Astrocyte of the cerebellum (primary cell): ENCODE measurements at places on chromosomes 3 and 15.

GRCh38 chr3:131690800-131691199, 188.0 kb upstream of the MRPL3 start:
- no peak for DNase-seq

- no peak for DNase-seq
These were observed 844.7 kb downstream of the MCTP2 start for GRCh38 chr15:95075792-95076677.

DNA sequence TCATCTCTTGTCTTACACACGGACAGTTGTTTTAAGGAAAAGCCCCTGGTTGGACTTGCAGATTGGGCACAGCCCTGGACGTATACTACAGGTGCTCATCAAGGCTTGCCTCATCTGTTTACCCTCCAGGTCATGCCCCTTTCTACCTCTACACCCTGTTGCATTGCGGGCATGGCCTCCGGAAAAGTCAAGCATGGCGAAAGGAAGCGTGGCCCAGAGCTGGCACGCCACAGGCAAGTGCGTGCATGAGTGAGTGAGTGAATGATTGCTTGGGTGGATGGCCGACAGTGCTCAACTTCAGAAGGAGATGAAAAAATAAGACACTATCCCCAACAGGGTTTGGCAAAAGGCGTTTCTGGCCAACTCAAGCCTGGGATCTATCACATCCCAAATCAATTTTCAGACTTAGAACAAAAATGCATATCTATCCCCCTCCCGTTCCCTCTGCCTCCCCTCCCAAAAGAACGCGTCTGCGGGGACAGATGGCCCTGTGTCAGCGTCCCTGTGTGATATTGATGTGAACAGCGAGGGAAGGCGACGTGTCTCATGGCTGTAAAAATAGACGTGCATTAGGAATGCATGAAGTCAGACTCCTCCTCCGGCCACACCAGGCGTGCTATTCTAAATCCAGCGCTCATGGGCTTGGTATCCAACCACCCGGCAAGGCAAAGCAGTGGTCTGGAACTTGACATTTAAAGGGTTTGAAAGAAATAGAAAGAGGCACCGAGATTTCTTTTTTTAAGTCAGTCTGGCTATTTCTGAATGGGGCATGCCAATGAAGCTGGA, 96.0 kb downstream of the RPLP1 start:
- DNase-seq = no peak

DNA sequence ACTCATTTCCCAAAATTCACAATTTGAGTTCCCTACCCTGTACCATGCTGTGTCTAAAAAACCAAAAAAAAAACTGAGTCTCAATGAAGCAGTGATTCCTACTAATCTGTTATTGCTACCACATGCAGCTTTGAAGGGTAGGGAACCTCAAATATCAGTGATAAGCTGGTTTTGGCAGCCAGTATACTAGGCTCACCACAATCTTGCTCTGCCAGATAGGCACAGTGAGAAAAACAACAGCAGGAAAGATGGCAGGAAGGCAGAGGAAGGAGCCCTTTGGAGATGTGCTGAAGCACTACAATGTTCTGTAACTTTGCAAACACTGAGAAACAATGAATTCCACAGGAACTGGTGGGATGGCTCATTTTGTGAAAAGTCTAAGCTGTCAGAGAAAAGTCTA, 96.9 kb upstream of the UBP1 start:
- no peak for DNase-seq

DNA sequence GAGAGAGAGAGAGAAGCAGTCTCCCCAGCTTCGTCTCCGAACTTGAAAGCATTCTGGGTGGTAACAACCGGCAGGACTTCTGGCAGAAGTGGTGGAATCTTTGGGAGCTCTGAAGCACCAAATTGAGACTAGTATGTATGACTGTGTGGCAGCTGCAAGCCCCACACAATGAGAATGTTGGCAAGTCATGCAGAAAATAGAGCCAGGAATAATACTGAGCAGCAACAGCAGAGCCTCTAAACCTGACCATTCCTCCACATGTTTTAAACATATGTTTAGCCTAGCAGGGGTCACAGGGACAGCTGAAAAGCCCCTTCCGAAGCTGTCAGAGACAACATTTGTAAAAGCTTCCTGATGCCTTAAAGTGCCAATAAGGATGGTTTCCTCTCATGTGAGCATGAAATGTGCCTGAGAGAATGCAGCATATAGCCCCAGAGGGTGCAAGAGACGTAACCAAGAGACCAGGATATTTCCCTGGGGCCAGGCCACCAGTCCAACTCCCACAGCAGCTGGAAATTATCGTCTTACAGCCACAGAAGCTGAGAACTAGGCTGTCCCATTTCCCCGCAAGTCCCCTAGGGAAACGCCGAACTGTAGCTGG, 178.6 kb upstream of the CCDC54 start:
- peak; percentile 91 for DNase-seq

GRCh38 chr3:9404680-9405079, 7.3 kb downstream of the SETD5 start:
- no peak for DNase-seq

DNA sequence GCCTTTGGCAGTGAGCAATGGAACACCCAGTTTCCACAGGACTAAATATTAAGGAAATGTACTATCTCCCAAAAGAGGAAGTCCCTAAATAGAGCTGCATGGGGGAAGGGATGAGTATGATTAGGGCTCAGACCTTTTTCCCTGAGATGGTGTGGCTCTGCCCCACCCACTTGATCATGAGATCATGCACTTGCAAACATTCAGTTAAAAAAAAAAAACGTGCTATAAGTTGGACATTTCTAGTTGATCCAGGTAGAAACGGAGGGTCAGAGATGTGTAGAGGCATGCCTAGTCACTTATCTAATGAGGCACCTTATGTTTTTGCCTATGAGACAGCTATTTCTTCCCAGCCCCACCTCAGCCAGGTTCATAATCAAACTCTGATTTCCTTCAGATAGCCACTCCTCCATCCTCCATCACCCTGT, 24.5 kb upstream of the SSR3 start:
- no peak for DNase-seq

GRCh38 chr3:177451864-177452830, 254.9 kb upstream of the TBL1XR1 start:
- peak; percentile 80 for DNase-seq

- no peak for DNase-seq
These were observed 61.0 kb downstream of the TPRA1 start for GRCh38 chr3:127529346-127530188.

GRCh38 chr3:141268791-141269190, 37.2 kb downstream of the PXYLP1 start:
- no peak for DNase-seq

DNA sequence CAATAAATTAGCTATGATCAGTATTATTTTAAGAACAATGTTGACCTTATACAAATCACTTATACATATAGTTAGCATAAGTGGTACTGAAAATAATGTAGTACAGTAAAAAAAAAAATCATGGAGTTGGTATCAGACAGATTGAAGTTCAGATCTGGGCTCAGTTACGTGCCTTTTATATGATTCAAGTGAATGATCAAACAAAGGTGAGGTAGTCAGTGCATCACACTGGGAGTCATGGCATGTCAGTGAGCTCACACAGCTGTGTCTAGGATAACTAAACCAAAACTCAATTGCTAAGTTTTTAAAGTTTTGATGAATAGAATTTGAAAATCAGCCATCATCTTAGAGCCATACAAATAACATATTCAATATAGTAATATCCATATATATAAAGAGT, 11.2 kb upstream of the CCR8 start:
- no peak for DNase-seq

DNA sequence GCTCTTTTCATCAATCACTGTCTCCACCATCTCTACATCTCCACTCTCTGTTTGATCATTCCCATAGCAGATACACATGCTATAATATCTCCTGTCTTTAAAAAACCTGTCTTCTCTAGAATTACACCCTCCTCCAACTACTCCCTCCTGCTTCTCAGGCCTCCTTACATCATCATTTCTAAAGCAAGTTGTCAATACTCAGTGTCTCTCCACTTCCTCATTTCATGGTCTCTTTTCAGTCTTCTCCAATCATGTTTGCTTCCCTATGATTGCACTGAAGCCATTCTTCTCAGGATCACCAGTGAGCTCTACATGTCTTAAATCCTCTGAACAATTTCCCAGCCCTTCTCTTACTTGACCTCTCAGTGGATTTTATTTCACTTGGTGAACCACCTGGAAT, 87.0 kb upstream of the ZNF280D start:
- DNase-seq = no peak

DNA sequence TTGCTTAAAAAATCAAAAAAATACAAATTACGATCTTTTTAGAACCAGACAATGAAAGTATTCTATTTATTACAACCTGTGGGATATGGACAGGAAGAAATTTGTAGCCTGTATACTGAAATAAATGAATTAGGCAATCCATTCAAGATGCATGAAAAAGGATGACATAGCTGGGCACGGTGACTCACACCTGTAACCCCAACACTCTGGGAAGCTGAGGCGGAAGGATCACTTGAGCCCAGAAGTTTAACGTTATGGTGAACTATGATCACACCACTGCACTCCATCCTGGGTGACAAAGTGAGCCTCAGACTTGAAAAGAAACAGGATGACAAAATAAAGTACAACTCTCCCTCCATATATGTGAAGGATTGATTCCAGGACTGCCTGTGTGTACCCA, 74.1 kb downstream of the MSL2 start:
- DNase-seq = no peak

- DNase-seq = no peak
These were observed 168.3 kb upstream of the LPP start for GRCh38 chr3:187985647-187986046.
